ENCODE measurements at places on chromosomes 13 and 19.

DNA sequence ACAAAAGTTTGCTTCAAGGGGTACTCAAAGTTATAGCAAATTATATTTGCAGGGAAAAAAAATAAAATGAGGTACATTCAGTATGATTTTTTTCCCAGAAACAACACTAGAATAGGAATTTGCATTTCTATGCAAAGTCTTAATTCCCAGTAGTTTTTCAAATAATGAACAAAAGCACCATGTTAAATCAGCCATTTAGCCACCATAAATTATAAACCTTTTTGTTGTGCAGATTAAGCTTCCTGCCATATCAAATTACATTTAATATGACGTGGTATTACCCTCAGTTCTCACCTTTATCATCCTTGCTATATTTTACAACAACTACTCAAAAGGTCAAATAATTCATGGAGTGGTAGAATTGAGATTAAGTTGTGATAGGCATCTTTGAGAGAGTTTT, 136.6 kb upstream of the FRY start:
- DNase-seq: no peak

DNA sequence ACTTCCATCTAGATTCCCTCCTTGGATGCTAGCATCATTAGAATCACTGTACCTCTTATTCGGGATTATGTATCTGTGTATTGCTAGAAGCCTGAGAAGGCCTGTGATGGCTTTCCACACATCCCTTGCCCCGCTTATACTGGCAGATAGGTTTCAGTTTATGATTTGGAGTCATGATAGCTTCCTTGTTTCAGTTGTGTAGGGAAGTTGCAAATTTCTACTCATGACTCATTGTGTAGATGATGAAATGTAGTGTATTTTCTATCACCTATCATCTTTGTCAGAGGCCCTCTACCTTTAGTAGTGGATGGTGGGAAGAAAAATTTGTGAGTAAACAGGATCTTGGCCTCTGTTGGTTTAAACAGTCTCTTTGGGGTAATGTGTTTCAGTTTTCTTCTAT, 165.2 kb downstream of the GGACT start:
- no peak for DNase-seq

GRCh38 chr19:55439052-55439451, 4.0 kb downstream of the SHISA7 start:
- no peak for DNase-seq

GRCh38 chr13:40255551-40255950, 410.9 kb downstream of the FOXO1 start:
- DNase-seq: no peak

GRCh38 chr19:48624791-48625723, 5.8 kb downstream of the SPHK2 start:
- DNase-seq: peak; percentile 44

GRCh38 chr19:1042689-1043511, 3.0 kb downstream of the ABCA7 start:
- DNase-seq: peak; percentile 63

- DNase-seq: no peak
Measured at GRCh38 chr19:13033244-13033643, 38.0 kb downstream of the NFIX start.

DNA sequence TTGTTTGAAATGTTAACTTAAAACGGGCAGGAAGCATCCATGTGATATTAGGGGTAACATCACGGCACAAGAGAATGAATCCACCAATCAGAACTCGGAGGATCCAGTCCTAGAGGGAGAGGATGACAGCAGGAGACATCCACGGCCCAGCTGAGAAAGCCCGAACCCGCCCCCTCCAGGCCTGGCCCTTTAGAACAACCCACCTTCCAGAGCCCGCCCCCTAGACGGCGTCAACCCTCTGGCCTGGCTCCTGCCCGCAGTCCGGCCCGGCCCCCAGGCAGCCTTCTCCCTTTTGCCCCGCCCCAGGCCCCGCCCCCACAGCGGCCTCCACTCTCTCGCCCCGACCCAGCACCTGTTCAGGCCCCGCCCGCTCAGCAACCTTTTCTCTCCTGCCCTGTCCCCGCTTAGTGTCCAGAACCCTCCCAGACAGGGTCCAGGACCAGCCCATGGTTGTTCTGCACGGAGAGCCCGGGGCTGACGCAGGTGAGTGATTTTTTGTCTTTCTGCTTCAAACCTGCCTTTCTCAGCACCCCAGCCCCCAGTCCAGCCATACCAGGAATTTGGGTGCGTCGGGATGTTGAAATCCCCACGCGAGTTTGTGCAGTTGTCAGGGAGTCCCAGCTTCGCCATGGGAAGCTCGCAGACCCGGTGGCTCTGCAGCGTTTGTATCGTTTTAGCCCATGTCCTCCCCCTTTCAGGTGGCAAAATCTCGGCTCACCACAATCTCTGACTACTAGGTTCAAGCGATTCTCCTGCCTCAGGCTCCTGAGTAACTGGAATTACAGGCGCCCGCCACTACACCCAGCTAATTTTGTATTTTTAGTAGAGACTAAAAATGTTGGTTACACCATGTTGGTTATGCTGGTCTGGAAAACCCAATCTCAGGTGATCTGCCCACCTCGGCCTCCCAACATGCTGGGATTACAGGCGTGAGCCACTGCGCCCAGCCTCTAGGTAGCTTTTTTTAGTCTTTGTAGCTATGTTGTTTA, 16.1 kb downstream of the ZNF816 start:
- peak; percentile 1 for DNase-seq

GRCh38 chr13:58085274-58085673, 453.7 kb downstream of the PCDH17 start:
- no peak for DNase-seq

DNA sequence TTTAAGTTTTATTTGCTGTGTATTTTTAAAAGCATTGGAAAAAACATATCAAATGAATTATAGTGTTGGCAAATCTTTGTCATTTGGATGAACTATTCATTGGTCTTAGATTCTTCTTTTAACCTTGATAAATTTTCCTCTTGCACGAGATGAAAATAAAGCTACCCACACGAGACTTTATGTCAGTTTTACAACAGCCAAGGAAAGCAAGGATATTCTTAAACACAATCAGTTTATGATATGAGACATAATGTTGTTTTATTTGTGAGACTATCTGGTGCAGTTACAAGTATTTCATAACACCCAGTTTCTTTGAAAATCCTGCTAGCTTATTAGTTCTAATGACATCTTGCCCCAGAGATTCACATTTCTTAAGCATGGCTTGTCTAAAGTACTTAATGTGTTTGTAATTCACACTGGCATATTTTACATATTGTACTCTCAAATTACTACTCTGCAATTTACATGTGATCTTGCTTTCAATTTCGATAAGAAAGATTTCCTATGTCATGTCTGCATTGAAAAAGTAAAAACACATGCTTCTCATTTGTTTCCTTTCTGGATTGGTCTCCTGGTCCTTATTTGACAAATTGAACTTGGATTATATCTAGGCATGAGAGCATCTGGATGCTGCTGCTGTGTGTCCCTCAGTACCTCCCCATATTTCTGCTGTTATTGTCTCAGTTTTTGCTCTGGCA, 955.5 kb upstream of the PCDH9 start:
- no peak for DNase-seq

DNA sequence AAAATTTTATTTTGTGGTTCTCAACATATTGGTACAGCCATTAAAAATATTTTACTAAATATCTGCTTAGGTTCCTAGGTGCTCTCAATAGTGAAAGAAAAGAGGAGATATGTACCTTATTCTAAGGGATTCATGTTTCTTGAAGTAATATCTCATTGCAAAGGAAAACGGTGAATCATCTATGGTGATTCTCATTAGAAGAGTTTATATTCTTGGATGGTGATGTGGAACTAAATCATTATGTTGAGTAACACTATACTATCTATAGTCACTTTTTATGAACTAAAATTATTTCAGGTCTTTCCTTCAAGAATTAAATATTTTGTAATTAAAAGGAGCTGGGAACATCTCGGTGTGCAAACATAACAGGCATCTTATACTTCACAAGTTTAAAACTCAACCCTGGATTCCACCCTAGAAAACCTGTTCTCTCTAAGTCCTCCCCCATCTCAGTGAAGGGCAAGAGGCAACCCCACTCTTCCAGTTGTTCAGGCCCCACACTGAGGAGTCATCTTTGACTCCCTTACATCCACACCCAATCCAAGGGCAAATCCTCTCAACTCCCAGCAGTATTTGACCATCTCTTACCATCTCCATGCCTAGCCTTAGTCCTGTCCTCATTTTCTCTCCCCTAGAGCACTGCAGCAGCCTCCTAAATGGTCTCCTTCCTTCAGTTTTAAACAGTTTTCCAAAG, 140.1 kb downstream of the RGCC start:
- no peak for DNase-seq

DNA sequence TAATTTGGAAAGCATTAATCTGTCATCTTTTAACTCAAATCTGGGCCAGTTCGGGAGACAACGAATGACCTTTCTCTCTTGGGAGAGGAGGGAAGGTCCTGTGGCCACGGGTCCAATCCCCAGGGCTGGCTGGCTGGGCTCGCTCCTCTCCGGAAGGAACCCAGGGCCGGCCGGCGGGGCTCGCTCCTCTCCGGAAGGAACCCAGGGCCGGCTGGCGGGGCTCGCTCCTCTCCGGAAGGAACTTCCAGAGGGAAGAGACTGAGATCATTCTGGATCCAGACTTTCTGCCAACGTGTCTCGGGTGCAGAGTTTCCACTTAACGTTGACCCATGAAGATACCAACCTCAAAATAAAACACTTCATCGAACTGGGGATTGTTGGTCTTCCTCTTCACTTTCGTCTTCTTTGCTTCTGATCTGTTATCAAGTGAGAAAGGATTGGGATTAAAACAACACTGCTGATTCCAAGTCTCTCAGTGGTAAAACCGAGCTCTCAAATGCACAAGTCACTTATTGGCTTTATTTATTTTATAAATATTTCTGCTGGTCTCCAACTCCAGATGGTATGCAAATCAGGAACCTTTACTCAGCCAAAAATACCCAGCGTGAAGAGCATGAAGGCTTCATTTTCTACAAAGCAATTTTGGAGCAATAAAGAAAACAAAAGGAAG, 53.3 kb upstream of the C13orf46 start:
- no peak for DNase-seq

DNA sequence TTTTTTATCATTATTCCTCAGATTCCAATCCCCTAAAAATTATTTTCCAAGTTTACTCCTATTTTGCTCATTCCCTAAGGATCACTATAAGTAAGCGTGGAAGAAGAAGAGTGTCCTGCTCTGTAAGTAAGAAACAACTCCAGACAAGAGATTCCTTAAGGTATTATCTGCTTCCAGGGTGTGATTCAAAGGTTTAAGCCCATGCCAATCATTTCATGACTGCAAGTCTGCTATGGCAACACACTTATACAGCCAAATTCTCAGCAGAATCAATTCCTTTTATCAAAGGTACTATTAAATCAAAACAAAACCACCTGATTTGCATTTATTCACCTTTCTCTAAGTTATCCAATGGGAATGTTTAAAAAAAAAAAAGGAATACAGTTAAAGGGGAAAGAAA, 43.7 kb downstream of the FOXO1 start:
- peak; percentile 70 for DNase-seq

DNA sequence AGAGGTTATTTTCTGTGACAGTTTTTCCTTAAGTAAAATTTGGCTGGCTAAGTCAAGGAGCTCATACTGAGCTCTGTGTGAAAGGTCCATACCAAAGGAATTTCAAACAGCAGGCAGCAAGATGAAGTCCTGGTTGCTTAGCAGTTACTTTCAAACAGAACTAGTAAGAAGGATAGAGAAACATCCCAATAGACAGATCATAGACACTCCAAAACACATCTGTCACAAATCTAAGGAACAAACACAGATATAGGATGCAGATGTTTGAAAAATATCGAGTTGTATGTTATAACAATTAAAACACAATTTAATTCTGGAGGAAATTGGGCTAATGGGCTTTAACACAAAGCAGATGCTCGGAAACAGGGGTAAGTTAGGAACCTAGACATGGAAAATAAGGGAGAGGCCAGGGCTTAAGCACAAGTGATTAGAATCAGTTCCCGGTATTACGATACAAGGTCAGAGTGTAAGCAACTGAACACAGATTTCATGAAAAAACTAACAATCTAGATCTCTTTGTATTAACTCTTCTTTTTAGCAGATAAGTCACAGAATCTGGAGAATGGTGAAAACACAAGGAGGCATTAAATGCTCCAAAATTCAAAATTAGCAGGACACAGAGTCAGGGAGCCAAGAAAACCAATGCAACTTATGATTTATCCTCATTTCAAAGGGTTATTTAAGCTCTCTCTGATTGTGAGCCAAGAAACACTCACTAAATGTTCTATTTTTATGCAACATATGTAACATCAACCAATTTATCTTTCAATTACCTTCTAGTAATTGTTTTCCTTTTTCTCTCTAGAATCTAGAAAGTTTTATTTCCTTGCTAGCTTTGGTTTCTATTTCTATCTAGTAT, 1992.9 kb upstream of the PCDH20 start:
- peak; percentile 57 for DNase-seq

GRCh38 chr13:111969551-111970135, 97.3 kb upstream of the SOX1 start:
- no peak for DNase-seq

DNA sequence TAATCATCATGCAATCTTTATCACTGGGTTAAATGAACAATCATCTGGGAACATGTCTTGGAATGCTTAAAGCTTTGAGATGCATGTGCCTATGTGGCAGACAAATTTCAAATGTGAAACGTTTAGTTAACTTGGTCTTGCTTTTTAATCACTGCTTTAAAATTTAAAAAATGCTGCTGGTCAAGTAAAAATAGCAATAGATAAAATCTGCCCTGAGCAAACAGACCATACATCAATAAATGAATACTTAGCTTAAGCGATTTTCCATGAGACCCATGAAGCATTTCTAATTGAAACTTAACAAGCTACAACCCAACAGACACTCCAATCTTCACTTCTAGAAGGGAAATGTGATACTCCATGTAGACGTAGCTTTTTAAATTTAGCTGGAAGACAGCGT, 1.9 kb upstream of the KL start:
- DNase-seq: no peak

DNA sequence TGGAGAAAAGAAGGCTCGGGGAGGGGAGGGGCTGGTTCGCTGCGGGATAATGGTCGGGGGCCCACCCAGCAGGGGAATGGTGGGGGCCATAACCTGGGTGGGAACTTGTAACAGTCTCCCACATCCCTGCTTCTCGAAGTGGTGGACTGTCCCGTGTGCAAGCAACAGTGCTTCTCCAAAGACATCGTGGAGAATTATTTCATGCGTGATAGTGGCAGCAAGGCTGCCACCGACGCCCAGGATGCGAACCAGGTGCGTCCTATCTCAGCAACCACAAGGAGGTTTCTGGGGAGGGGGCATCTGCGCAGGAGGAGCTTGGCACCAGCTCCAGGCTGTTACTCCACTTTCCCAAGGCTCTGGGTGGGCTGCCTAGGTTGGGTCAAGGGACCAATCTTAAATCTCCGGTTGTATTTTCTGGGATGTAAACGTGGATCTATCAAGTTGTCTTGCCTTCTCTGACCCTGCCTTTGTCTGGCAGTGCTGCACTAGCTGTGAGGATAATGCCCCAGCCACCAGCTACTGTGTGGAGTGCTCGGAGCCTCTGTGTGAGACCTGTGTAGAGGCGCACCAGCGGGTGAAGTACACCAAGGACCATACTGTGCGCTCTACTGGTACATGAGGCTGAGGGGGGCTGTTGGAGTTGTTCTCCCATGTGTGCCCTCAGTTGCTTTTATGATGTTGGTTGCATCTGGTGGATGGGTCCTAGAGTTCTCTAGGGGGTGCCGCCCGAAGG, 1.6 kb downstream of the TRIM28 start:
- DNase-seq: no peak

Measured in NCI-H82 (cell line).